Cardiac septum (tissue), 1 donor: ENCODE measurements at places on chromosomes 5 and 9. TPM values are rescaled to one million over a fixed set of nuclear protein-coding genes. Genes with fewer than 3 reads are reported as not detected.

DHFR gene
- 9.2 TPM for total RNA-seq

LMX1B gene
- total RNA-seq = 0.62 TPM

CDH10 gene
- total RNA-seq = not detected

ZNF79 gene
- total RNA-seq = 5.5 TPM

C5orf47 gene
- 0.24 TPM for total RNA-seq

FREM1 gene
- total RNA-seq = 2.4 TPM

SPATA31A3 gene
- total RNA-seq = not detected

SMIM33 gene
- total RNA-seq = not detected
